ENCODE measurements at places on chromosomes 4 and X. TPM values are rescaled to one million over a fixed set of nuclear protein-coding genes. Genes with fewer than 3 reads are reported as not detected.

DNA sequence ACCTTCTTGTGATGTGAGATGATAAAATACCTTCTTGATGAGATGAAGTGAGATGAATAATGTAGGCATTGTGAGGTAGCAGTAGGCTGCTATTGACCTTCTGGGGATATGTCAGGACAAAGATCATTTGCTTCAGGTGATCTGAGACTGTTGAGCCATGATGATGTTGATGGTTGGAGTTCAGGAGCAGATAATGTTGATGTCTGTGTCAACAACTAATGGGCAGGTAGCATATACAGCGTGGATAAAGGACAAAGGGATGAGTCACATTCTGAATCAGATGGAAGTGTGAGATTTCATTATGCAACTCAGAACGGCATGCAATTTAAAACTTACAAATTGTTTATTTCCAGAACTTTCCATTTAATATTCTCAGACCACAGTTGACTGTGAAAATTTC, 57.3 kb downstream of the RAP1GDS1 start:
- H3K27ac ChIP-seq, result no peak overlapping the region
- no peaks in the 10 kb centered on the region for H3K36me3 ChIP-seq
- H3K4me1 ChIP-seq, result no peaks in the 10 kb centered on the region

DNA sequence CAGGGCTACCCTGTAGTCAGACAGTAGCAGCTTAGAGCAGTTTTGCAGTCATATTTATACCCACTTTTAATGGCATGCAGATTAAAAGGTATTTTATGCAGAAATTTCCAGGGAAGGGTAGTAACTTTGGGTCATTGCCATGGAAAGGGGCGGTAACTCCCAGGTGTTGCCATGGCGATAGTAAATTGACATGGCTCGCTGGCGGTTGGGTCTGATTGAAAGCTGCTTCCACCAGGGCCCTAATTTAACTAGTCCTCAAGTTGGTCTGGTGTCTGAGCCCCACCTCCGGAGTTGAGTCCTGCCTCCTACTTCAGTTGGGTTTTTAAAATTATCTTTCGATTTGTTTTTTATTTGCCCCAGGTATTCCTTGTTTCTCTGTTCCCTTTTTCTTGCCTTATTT, 70.1 kb downstream of the NAA11 start:
- H3K27me3 ChIP-seq, result no peaks in the 10 kb centered on the region
- H3K36me3 ChIP-seq, result no peaks in the 10 kb centered on the region
- DNase-seq, result no peak
- no peak overlapping the region for H3K4me3 ChIP-seq

DNA sequence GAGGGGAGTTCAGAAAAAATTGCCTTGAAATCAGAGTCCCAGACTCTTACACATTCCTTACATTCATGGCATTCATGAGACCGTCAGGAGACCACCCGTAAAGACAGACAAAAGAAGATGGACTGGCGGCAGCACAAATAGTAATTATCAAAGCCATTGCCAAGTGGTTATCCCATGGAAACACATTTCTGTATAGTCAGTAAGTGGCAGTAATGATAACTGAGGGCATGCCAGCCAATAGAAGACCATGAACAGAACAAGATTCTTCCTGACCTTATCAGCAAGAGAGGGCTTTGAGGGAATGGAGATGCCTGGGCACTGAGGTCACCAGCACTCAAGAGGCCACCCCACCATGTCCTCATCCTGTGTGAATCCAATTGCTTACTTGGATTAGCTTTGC, 121.7 kb upstream of the HCCS start:
- no peak overlapping the region for H3K27ac ChIP-seq
- no peaks in the 10 kb centered on the region for H3K36me3 ChIP-seq
- H3K4me1 ChIP-seq, result no peaks in the 10 kb centered on the region
- DNase-seq, result no peak

ESX1 gene
- not detected for total RNA-seq

PDE6B gene
- 0.26 TPM for total RNA-seq

SSX2B gene
- total RNA-seq, result not detected

GRCh38 chr4:110487873-110488272, 11.9 kb downstream of the ENPEP start:
- no peak overlapping the region for H3K4me3 ChIP-seq
- peak overlapping the region; percentile 25 for H3K27ac ChIP-seq
- DNase-seq, result no peak

DNA sequence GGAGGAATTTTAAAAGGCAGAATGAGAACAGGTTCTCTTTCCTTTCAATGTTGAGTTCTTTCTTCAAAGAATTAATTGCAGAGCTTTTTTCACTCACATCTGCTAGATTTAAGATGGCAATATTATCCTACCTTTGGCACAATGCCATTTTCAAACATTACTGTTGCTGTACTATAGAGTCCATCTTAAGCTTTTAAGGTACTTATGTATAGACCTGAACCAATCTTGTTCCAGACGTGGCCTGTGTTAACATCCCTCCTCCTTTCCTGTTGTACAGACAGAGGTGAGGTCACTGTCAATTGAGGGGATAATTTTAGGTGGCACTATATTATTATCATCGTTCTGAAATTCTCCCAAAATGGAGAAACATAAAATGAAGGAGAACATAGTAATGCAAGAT, 53.0 kb upstream of the MYOZ2 start:
- no peak for DNase-seq
- H3K4me1 ChIP-seq, result no peaks in the 10 kb centered on the region
- no peak overlapping the region for H3K4me3 ChIP-seq
- H3K36me3 ChIP-seq, result no peaks in the 10 kb centered on the region
- H3K27me3 ChIP-seq, result no peaks in the 10 kb centered on the region

DNA sequence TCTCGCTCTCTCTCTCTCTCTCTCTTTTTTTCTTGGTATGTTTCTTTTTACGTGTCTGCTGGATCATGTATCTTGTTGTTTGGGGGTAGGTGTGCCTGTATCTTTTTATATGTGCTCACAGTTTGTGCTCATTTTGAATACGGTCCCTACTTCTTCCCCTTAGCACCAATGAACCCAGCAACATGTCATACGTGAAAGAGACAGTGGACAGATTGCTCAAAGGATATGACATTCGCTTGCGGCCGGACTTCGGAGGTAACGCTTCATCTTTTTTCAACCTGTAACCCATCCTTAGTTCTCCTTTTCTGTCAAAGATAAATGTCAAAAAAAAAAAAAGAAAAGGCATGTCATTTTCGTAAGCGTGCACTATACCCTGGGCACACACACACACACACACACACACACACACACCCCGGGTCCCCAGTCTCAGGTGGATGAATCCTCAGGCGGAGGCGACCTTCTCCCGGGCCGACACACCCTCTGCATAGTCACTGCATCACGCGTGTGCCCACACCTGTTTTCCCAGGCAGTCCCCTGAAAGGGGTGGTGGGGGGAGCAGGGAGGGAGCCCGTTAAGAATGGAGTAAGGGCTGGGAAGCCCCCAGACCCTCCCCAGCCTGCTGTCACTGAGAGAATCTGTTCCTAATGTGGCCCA, 511 bp downstream of the GABRB1 start:
- H3K27me3 ChIP-seq, result no peaks in the 10 kb centered on the region
- no peaks in the 10 kb centered on the region for H3K36me3 ChIP-seq
- peak overlapping the region; percentile 42 for H3K4me3 ChIP-seq
- H3K27ac ChIP-seq, result no peak overlapping the region
- peak; percentile 13 for DNase-seq

ATP2B3 gene
- not detected for total RNA-seq

DNA sequence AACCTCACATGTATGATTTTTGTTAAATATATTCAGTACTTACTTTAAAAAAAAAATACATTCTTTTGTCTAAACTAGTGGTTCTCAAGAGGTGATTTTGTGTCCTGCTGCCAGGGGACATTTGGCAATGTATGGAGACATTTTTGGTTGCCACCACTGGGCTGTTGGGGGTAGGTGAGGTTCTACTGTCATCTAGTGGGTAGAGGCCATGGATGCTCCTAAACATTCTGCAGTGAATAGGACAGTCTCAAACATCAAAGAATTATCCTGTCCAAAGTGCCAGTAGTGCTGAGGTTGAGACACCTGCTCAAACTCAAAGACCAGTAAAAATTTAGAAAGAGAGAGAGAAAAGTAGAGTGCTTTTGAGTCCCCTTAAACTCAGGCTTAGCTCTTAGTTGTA, 32.9 kb upstream of the PGM2 start:
- DNase-seq, result peak; percentile 13
- no peaks in the 10 kb centered on the region for H3K36me3 ChIP-seq
- H3K27ac ChIP-seq, result no peak overlapping the region
- no peak overlapping the region for H3K4me3 ChIP-seq
- H3K27me3 ChIP-seq, result no peaks in the 10 kb centered on the region

- H3K27me3 ChIP-seq, result no peaks in the 10 kb centered on the region
- no peaks in the 10 kb centered on the region for H3K36me3 ChIP-seq
- no peak overlapping the region for H3K27ac ChIP-seq
- no peak overlapping the region for H3K4me3 ChIP-seq
- H3K4me1 ChIP-seq, result no peaks in the 10 kb centered on the region
These were observed 30.7 kb upstream of the RPS6KA6 start for GRCh38 chrX:84218726-84219125.

- H3K36me3 ChIP-seq, result no peaks in the 10 kb centered on the region
- peaks cover 6% of the 10 kb centered on the region for H3K4me1 ChIP-seq
- no peak overlapping the region for H3K27ac ChIP-seq
- peak; percentile 62 for DNase-seq
These were observed 47.8 kb downstream of the APLN start for GRCh38 chrX:129606918-129607317.

MAGEC3 gene
- not detected for total RNA-seq

- no peak overlapping the region for H3K27ac ChIP-seq
- no peaks in the 10 kb centered on the region for H3K27me3 ChIP-seq
- H3K4me1 ChIP-seq, result no peaks in the 10 kb centered on the region
These were observed 117.7 kb downstream of the ADAMTS3 start for GRCh38 chr4:72451349-72451748.

DNA sequence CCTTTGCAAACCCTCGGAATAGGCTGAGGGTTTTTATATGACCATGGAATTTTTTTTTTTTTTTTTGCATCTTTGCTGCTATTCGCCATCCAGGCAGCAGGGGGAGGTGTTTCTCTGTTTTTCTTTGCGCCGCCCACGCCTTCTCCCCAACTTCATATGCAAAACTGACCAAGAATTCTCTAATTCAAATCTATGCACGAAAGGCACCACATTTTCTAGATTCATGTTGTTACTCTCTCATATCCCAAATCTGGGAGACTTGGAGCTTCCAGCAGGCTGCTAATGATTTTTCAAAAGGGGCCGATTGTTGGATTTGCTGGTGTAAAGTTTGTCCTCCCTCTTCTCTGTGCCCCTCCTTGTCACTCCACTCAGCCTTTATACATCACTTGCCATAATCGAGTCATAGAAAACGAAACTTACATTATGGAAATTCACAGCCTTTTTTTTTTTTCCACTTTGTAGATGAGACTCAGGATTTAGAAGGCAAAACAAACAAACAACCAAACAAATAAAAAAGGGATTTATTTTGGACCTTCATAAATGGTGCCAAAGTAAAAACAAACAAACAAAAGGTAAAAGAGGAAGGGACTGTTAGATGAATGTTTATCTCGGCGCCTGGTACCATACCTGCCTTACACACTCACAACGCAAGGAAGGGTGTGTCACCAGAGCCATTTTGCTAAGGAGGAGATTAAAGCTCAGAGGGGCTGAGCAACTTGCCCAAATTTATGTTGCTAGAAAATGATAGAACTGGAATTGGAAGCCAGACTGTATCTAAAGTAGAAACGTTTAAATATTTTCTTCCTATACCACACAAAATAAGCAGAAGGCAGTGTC, 29.3 kb upstream of the BOD1L1 start:
- H3K27me3 ChIP-seq, result no peaks in the 10 kb centered on the region
- DNase-seq, result peak; percentile 67
- peaks cover 9% of the 10 kb centered on the region for H3K4me1 ChIP-seq
- no peaks in the 10 kb centered on the region for H3K36me3 ChIP-seq

ZCCHC18 gene
- total RNA-seq, result 2.6 TPM

GRCh38 chr4:33052241-33052640, 2332.1 kb downstream of the PCDH7 start:
- H3K4me1 ChIP-seq, result no peaks in the 10 kb centered on the region
- no peak overlapping the region for H3K27ac ChIP-seq
- no peak for DNase-seq
- no peaks in the 10 kb centered on the region for H3K36me3 ChIP-seq

CLIC2 gene
- total RNA-seq, result 5.4 TPM

GRCh38 chr4:183636503-183636902, 22.5 kb downstream of the RWDD4 start:
- no peaks in the 10 kb centered on the region for H3K27me3 ChIP-seq
- H3K4me1 ChIP-seq, result peaks cover 29% of the 10 kb centered on the region
- peak; percentile 25 for DNase-seq
- H3K27ac ChIP-seq, result peak overlapping the region; percentile 68

GRCh38 chr4:129488427-129488826, 392.5 kb downstream of the C4orf33 start:
- no peaks in the 10 kb centered on the region for H3K4me1 ChIP-seq
- H3K4me3 ChIP-seq, result no peak overlapping the region
- DNase-seq, result no peak
- H3K27me3 ChIP-seq, result no peaks in the 10 kb centered on the region
- H3K36me3 ChIP-seq, result no peaks in the 10 kb centered on the region

INPP4B gene
- 8.2 TPM for total RNA-seq

DNA sequence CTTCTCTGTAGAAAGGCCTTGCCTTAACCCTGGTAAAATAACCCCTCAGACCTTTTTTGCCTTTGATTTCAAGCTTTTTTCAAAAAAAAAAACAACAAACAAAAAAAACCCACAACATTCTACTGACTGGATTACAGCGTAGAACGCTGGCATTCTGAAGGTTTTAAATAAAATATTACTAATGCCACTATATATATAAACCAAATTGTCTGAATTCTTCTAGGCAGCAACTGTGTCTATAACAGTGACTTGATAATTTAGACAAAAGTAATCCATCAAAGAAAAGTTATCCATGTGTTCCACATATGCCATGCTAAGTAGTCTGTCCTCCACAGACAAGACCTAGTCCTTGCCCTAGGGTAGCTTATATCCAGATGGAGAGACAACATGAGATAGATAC, 33.6 kb upstream of the CXCL8 start:
- H3K27me3 ChIP-seq, result no peaks in the 10 kb centered on the region
- no peak overlapping the region for H3K4me3 ChIP-seq
- no peak overlapping the region for H3K27ac ChIP-seq

C4orf36 gene
- 1.3 TPM for total RNA-seq

DNA sequence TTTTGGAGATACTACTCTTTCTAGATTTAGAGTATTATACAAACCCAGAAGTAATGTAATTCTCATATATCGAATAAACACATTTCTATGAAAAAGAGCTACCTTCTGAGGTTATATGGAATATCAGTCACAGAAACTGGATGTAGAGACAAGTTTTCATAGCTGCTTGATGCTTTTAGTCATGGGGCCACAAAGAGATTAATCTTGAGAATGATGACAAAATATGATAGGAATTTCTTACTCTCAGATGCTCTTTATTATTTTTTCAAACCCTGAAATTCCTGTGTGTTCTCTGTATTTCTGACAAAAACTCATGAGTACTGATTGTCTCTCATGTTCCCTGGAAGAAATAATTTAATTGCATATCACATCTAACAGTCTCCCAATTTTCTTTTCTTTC, 662.5 kb downstream of the RAPGEF2 start:
- no peak for DNase-seq
- H3K36me3 ChIP-seq, result no peaks in the 10 kb centered on the region
- no peaks in the 10 kb centered on the region for H3K27me3 ChIP-seq
- H3K4me3 ChIP-seq, result no peak overlapping the region

NPY2R gene
- not detected for total RNA-seq

All from body of pancreas (tissue), 4 donors.